ENCODE measurements at places on chromosomes 1 and 21.
A peak's percentile ranks its signal among the peaks of the same experiment; 100 is the strongest.

GRCh38 chr1:175597969-175598765, 145.2 kb downstream of the TNR start:
- DNase-seq = peak; percentile 1

- no peak for DNase-seq
These were observed 838.9 kb downstream of the USP25 start for GRCh38 chr21:16568661-16569060.

DNA sequence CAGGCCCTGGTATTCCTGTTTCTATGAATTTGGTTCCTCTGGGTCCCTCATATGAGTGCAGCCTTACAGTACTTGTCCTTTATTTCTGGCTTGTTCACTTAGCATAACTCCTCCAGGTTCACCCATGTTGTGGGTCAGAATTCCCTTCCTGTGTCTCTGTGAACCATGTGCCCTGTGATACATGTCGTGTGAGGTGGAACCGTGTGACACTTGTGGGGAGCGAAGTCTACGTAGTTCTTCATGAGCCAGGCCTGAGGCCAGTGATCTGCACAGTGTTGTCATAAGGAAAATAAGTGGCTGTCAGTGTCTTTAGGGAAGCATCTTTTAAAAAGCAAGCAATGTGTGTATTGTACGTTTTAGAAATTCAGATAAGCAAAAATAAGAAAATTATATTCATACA, 122.8 kb downstream of the GALNT2 start:
- DNase-seq = no peak

GRCh38 chr1:233655301-233655740, 41.4 kb downstream of the KCNK1 start:
- DNase-seq = no peak

DNA sequence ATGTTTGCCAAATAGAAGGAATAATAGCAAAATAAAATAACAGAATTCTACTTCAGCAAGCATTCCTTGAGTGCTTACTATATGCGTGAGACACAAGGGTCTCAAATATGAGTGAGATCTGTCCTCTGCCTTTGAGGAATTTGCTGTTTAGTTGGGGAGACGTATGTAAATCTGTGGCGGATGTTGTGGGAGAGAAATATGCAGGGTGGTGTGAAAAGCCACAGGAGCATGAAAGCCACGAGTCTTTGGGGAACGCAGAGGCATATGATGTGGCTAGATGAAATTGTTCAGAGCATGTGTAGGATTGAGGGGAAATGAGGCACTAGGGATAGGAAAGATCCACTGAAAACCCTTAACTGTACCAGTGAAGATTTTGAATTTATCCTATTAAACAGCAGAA, 244.4 kb downstream of the PBX1 start:
- DNase-seq = peak; percentile 53

DNA sequence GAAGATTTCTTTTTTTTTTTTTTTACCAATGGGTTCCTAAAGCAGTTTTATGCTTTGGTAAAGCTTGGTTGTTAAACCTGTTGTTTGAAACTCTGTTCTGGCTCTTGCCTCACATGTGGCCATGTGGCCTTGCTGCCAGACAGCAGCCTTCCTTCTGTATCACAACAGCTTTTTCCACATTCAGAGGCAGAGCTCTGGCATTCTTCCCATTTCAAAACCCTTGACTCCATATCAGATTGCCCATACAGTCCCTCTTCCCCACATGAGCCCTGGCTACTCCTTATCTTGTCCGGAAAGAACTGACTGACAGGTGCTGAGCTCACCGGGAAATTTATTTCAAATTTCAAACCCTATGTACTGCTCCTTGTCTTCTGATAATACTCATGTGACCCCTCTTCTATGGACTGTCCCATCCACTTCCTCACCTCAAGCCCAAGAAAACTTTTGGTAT, 38.5 kb upstream of the LAX1 start:
- DNase-seq = no peak

Data from fibroblast of mammary gland (primary cell).